ENCODE measurements at places on chromosomes 12 and 14.

- no peak for DNase-seq
These were observed 747 bp upstream of the DACT1 start for GRCh38 chr14:58637040-58637390.

GRCh38 chr14:85487215-85487614 is 42.7 kb upstream of the FLRT2 start:
- no peak for DNase-seq

DNA sequence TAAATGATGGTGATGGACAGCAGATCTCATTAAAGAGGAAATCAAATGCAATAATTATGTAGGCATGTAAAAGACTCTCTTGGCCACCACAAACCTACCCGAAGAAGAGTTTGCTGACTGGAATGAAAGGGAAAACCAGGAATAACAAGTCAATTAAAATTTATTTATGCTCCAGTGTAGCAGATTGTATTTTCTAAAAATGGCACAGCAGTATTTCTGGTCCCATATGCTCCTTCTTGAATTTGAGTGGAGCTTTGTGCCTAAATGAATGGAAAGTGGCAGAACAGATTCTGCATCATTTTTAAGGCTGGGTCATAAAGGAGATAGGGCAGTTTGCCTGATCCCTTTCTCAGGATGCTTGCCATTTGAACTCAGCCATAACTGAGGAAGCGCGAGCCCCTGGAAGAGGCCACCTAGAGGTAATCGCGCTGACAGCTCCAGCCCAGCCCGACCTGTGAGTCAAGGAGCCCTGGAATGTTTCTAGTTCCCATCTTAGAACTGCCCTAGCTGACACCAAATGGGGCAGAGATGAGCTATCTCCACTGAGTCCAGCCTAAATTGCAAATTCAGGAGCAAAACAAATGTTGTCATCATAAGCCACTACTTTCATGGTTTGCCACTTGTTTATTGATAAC is 229.2 kb upstream of the TMTC1 start:
- peak; percentile 10 for DNase-seq

- DNase-seq: peak; percentile 74
These were observed 376.9 kb downstream of the GALC start for GRCh38 chr14:87615822-87616679.

DNA sequence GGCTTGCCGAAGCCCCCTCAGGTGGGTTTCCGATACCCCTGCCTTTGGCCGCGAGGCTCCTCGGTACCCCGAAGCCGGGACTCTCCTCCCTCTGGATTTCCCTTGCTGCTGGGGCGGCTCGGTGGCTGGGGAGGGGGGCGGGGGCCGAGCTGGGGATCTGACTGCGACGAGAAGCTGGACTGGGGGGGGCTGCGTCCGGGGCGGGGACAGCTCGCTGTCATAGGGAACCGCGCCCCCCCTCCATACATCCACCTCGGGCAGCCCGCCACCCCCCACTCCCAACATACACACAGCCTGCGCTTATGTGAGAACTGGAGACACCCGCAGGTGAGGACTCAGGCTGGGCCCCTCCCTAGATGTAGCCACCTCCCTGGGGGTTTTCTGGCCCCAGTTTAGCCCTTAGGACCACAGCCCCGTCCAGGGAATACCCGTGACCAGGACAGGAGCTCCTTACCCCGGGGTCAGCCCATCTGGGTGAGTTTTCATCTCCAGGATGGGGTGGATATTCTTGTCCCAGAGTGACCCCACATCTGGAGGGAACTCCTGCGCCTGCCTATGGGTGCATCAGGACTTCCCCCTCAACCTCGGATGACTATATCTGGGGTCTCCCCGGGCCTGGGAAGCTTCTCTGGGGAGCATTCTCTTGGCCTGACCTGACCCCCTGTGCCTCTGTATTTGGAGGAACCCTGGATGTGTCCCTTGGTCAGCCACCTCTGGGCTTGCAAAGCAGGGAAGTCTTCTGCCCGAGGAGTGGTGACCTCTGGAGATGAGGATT is 687 bp downstream of the ASIC1 start:
- no peak for DNase-seq

DNA sequence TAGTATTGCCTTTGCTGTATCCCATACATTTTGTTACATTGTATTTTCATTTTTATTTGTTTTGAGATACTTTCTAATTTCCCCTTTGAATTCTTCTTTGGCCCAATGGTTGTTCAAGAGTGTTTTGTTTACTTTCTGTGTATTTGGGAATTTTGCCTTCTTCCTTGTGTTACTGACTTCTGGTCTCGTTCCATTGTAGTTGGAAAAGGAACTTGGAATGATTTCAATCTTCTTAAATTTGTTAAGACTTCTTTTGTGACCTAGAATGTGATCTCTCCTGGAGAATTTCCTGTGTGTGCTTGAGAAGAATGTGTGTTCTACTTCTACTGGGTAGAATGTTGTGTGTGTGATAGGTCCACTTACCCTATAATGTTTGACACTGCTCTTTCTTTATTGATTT is 304.4 kb upstream of the RTL1 start:
- no peak for DNase-seq

DNA sequence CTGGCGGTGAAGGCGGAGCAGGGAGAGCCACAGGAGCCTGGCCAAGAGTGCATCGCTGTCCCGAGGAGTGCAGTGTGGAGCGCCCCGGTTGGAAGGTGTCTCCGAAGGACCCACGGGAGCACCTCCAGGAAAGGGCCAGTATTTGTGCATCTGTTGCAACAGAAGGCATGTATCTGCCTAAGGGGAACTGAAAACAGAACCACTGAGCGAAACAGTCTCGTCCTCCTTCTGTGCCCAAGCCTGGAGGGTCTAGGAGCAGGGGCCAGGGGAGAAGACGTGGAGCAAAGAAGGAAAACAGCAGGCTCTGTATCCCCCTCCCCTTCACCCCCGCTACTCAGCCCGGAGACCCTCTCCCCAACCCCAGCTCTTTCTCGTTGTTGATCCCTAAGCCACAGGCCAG is 5.3 kb upstream of the LRRC10 start:
- DNase-seq: no peak

- no peak for DNase-seq
These were observed 808.1 kb upstream of the FBXO33 start for GRCh38 chr14:40240245-40240859.

GRCh38 chr12:109458086-109458485 is 19.0 kb downstream of the KCTD10 start:
- DNase-seq: no peak

DNA sequence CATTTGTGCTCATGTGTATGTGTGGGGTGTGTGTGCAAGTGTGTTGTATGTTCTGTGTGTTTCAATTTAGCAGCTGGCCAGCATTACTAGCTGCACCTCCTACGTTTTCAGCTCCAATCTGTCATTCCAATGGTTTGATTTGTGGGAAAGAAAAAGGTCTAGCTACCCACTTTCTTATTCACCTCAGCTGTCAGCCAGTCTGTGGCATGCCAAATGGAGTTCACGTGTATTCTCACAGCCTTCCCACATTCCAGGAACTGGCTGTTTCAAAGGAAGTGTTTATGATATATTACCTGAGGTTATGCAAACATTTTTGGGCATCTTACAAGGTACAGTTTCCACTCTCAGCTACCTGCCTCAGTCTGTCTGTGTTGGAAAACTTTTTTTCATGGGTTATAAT is 220.2 kb upstream of the CPNE8 start:
- no peak for DNase-seq

DNA sequence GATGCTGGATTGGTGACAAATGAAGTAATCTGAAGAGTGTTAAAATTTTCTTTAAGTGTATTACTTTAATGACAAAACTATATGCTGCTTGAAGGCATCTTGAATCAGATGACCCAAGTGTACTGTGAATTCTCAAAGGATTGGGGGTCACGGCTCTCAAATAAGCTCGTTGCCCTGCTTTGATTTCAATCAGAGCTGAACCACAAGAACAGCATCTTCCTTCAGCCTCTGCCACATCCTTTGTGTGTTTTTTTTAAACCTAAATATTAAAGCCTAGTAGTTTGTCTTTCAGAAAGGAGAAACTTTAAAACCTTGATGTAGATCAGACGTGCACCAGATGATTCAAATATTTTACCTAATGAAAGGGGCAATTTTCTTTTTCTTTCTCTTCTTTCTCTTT is 11.7 kb downstream of the ELK3 start:
- no peak for DNase-seq

DNA sequence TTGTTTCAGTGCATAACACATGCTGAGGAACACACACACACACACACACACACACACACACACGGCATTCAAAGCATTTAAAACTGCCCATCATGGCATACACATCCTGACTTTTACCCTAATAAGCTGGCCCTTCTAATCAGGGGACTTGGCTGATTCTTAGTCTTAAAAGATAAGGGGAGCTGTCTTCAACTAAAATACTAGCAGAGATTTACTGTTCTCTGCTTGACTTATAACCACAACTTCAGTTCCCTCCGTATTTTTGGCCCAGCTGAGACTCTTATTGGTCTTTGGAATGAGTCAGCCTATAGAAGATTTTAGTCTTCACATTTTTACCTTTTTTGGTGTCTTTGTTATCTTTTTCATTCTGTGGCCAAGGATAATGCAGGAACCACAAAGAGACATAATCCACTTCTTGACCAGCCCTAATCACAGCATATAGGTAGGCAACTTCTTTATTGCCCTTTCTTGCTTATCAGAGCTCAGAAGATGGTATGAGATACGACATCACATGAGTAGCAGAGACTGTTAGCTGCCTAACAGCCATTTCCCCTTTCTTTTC is 25.1 kb upstream of the SLC8A3 start:
- DNase-seq: no peak

DNA sequence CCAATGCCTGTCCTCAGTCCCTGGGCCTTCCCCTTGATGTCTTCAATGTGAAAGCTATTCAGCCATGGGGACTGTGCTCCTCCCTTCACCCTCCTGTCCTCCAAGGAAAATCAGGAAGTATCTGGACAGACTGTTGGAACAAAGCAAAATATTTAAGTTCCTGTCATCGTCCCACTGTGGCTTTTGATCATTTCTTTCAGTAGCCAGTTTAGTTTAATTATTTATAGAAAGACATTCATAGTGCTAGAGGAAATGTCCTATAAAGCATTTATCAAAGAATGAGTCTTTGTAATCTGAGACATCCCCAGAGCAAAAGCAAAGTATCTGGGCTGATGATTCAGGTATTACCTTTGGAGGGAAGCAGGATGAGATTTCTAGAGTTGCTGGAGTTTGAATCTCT is 254.1 kb downstream of the NRXN3 start:
- DNase-seq: no peak

GRCh38 chr12:47590771-47591360 is 115.0 kb downstream of the RPAP3 start:
- peak; percentile 32 for DNase-seq

- no peak for DNase-seq
These were observed 9.7 kb downstream of the MPHOSPH9 start for GRCh38 chr12:123223241-123223668.

DNA sequence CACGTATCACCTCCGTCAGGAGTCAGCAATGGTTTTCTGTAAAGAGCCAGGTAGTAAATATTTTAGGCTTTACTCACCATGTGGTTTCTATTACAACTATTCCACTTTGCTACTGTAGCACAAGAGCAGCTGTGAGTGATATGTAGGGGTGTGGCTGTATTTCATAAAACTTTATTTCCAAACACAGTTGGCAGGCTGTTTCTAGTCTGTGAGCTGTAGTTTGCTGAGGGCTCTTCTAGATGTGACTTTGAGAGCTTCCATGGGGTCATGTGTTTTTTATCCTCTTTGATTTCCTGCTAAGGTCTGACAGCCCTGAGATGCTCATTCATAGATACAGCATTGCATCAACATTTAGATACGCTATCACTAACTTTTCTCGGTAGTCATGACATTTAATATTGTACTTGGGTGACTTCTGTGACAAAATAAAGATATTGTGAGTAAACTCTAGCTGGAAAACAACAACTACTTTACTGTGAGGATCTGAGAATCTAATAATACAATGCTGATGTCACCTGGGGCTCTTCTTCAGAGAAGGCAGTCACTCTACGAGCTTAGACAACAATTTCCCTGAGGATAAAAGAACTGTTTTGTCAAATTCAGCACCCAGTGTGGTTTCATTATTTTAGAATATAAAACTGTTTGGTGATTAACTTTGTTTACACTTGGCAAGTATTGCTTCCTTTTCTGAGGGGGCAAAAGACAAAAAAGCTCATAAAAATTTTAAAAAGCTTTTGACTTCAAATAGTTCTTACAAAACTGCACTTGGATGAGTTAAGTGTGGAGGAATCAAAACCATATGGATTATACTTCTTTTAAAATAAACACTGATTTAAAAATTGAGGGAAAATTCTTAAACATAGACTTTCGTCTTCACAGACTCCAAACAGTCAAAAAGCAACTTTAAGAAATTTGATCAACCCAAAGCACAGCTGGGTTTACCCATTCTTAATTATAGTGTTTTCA is 231.2 kb upstream of the DCN start:
- DNase-seq: no peak

DNA sequence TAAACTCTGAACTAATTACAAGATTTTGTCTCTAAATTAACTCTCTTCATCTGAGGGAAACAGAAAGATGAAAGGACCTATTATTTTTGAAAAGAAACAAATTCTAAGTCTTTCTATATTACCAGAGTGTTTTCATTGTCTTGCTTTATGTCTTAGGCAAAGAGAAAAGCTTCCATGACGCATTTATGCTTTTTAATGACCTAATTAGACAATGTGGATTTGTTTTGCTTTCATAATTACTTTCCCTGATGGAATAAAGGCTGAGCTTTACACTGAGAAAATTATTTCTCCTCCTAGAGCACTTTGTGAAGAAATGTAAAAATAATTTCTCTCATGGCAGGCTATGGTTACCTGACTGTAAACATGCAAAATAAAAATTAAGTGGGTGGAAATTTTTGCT is 138.0 kb upstream of the SLCO1C1 start:
- DNase-seq: no peak

- peak; percentile 16 for DNase-seq
These were observed 47.4 kb downstream of the AVPR1A start for GRCh38 chr12:63103494-63104131.

GRCh38 chr12:57611108-57611826 is at the start of gene ARHGEF25:
Gene ARHGEF25 (plus strand): TSS chr12:57611435. CDS start chr12:57611895, 460 bp downstream.
- DNase-seq: peak; percentile 97

GRCh38 chr12:132433641-132434395 is 56.1 kb upstream of the FBRSL1 start:
- peak; percentile 78 for DNase-seq

- no peak for DNase-seq
These were observed 561.2 kb upstream of the SEL1L start for GRCh38 chr14:82094829-82095345.

DNA sequence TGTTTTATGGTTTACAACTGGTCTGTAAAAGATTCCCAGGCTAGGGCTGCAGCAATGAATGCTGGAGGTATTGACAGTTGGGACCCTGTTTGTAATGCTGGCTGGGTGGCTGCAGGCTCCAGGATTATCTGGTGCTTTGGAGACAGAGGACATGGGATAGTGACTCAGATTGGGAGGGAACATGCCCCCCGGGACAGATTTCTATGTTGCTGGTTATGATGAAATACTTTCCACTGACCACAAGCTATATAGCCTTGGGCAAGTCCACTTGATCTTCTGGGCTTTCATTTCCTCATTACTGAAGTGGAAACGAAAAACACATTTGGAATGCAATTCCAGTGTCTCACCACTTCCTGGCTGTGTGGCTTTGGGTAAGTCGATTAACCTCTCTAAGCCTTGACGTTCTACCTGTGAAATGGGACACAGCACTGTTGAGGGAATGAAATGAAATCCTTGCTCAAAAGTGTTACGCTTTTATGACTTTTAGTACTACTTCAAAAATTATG is 6.3 kb upstream of the TPCN1 start:
- DNase-seq: no peak

Data from H7 (cell line).